ENCODE measurements at places on chromosomes 12 and 14.
A peak's percentile ranks its signal among the peaks of the same experiment; 100 is the strongest.

GRCh38 chr12:14833952-14834351 lies 9.4 kb downstream of the ART4 start:
- DNase-seq: no peak

DNA sequence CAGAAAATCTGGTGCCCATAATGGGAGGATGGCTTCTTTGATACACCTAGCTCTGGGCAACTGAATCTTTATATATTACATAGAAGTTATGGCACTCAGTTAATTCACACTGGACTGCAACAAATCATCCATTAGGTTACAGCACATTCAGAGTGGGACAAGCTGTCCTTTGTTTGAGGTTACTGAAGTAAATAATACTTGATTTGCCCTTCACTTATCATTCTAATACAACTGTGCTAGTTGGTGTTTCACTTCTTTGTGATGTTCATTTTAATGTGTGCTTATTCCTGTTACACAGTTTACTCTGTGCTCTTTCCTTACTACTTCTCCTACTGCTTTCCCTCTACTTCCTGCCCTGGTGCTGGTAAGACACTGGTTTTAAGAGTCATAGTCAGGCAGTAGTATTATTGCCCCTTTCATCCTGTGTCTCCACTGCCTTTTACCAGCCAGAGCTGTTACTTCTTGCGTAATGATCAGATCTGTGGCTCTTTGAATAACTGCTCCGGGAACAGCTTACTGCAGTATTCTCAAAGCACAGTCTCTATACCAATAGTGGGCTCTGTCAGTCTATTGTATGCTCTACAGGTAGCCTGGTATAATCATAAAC lies 36.4 kb upstream of the GXYLT1 start:
- no peak for DNase-seq

GRCh38 chr14:59004012-59004411 lies 184.5 kb upstream of the DAAM1 start:
- DNase-seq: no peak

DNA sequence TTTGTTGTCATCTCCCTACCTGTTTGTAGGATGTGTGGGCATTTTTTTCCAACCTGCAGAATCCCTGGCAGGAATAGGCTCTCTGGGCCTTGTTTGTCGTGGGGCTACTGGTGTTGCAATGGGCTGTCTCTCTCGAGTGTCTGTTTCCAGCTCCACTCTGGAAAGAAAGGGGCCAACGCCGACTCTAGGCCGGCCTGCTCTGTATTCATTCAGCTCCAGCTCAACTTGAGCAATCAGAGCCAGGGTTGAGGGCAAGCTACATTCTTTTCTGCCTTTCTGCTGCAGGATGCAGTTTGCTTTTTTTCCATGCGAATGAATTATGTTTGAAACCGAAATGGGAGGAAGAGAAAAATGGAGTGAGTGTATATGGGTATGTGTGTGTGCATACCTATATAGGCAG lies 2.3 kb downstream of the JDP2 start:
- DNase-seq: no peak

- no peak for DNase-seq
Measured at GRCh38 chr12:69685810-69686209, 13.3 kb downstream of the BEST3 start.

DNA sequence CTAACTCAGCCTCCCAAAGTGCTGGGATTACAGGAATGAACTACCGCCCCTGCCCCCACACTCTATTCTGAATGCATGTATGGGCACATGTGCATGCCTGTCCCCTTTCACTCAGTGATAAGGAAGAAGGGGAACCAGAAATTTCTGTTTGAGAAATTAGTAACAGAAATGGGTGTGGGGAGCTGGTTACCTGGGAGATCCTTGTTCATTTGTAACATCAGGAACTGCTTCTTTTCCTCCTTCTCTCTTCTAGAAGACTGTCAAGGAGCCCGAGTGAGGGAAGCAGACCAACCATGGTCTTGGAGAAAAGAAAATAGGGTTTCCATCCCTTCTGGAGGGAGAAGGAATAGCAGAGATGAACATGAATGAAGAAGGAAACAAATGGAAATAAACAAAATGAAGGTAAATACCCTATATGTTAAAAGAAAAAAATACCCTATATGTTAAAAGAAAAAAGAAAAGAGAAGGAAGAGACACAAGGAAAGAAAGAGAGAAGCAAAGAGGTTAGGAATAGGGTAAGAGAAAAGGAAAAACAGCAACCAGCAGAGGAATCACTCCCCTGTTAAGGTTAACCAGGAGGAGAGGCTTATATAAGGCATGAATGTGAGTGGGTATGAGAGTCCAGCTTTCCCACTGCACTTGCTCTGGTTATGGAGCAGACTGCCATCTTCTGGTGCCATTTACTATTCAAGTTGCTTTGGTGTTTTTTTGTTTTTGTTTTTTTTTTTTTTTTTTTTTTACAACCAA lies 3.3 kb downstream of the PPP1R3E start:
- DNase-seq: peak; percentile 69

GRCh38 chr14:22513066-22513812 lies 75.8 kb downstream of the DAD1 start:
- no peak for DNase-seq

DNA sequence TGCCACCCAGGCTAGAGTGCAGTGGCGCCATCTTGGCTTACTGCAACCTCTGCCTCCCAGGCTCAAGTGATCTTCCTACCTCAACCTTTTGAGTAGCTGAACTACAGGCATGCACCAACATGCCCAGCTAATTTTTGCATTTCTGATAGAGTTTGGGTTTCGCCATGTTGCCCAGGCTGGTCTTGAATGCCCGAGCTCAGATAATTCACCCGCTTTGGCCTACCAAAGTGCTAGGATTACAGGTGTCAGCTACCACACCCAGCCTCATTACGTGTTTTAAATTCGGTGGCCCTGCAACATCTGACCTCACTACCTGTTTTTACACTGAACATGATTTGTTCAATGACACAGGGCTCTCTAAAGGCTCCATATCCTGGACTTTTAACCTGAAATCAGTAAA lies 22.9 kb upstream of the RDH16 start:
- DNase-seq: no peak

GRCh38 chr12:16218234-16218633 lies 59.3 kb downstream of the SLC15A5 start:
- no peak for DNase-seq

DNA sequence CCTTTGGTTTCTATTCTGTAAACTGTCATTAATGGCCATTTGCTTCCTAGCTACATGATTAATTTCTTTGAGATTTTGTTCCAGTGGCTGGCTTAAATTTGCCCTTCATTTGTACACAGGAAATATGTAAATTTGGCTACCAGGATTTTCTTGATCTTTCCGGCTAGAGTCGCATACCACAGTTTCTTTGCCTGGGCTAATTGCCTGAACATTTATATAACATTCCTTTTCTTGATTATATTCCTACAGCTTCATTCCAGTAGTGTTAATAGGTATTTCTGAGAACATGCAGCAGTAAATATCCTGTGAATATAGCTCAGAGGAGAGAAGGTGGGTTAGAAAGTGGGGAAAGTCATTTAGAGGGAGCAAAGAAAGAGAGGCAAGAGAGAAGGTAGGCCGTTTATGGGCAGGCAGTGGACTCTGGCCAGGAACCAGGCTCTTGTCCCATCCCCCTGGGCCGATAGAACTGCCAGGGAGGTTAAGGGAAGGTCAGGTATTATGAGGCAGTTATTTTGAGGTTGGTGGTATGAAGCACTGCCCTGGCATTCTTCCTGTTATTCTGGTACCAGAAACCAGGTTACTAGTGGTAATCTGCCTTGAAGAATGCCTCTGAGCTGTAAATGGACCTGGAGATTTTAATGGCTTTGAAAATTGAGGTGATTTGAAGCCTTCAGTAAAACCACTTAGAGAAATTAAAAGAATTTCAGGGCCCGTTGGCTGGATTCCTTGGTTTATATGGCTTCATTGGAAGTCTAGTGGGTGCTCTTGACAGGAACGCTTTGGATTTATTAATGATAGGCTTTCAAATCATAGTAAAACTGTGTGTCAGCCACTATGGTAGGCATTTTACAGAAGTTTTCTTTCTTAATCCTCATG lies 4.4 kb downstream of the RNF10 start:
- DNase-seq: no peak

DNA sequence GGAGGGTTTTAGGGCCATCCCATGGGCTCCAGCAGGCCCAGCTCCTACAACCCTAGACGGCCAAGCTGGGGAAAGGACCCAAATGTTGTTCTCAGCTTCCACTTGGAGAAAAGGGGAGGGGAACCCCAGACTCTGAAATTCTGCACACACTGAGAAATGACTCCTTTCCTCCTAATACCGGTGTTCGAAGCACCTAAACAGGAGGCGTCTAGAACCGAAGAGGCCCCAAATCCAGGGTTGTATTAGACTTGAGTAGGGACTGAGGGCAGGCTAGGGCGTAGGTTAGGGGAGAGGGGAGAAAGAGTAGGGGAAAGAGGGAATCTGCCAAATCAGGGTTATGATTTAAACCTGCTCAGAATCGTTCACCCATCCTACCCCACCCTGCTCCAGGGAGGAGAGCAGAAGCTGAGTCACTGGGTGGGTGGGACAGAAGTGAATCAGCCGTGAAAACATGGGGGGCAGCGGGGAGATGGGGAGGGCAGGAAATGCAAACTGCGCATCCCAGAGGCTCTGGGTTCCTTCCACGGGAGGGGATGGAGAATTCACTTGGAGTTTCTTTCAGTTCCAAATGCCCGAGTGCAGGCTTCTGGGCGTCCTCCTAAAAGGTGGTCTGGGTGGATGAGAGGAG lies 1.0 kb downstream of the IGFBP6 start:
- no peak for DNase-seq

GRCh38 chr12:96141216-96141912 lies 52.8 kb upstream of the ELK3 start:
- DNase-seq: no peak

DNA sequence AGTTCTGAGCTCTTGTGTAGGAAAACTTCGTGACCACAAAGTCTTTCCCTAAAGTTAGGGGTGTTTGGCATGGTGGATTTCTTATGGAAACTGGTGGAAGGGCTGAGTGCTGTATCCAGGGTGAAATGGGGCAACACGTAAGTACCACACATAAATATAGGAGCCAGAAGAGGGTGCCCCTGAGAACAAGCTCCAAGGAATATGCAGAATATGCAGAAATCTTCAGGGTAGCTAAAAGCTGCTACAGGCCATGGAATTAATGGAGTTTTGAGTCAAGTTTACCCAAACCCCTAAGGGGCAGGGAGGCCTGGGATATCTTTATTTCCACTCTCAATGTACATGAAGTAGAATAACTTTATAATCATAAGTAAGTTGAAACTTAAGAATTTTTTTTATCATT lies 44.0 kb downstream of the ZNF664 start:
- DNase-seq: no peak

GRCh38 chr12:114812858-114813761 lies 129.1 kb upstream of the TBX3 start:
- DNase-seq: no peak

DNA sequence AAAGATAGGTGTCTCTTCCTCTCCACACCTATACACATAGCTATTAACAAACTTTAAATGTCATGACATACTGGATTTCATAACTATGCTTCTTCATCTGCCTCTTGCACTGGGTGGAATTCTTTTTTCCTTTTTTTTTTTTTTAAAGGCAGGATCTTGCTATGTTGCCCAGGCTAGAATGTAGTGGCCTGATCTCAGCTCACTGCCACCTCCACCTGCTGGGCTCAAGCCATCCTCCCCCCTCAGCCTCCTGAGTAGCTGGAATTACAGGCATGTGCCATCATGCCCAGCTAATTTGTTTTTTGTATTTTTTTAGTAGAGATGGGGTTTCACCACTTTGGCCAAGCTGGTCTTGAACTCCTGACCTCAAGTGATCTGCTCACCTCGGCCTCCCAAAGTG lies 4.8 kb downstream of the MRPL51 start:
- DNase-seq: no peak

DNA sequence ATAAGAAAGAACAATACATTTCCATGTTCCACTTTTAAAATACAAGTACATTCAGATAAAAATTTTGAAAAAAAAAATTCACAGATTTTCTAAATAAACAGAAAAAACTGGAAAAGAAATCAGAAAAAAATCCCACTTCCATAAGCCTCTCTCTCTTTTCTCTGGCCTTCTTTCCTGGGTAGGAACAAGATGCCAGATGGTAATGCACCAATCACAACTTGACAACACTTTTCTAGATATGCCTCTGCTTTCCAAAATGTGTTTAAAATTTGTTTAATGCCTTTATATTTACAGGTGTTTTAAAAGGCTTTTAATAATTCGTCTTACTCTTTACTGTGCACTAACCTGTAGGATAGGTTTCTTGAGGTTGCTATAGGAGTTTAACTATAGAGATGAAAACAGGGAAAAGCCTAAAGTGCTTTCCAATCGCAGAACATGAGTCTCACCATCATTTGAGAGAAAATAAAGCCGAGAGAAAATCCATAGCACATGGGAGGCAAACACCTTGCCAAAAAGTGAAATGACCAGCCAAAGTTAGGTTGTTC lies 74.2 kb downstream of the TMTC1 start:
- no peak for DNase-seq

DNA sequence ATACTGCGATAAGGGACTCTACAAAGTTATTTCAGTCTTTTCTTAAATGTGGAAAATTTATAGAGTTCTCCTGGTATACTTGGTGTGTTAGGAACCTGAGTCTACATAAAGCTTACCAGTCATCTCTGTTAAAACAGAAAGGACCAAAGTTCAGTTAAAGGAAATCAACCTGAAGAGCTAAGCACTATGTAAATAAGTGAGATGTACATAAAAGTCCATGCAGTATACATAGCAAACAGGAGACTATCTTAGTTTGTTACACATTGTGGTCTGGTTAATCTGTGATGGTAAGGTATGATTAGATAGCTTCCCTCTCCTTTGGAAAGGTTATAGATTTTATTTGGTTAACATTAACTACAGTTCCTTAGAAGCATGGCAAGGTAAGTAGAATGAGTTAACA lies 75.9 kb downstream of the ATP2B1 start:
- no peak for DNase-seq

- no peak for DNase-seq
Measured at GRCh38 chr12:77559400-77560074, 271.2 kb upstream of the NAV3 start.

DNA sequence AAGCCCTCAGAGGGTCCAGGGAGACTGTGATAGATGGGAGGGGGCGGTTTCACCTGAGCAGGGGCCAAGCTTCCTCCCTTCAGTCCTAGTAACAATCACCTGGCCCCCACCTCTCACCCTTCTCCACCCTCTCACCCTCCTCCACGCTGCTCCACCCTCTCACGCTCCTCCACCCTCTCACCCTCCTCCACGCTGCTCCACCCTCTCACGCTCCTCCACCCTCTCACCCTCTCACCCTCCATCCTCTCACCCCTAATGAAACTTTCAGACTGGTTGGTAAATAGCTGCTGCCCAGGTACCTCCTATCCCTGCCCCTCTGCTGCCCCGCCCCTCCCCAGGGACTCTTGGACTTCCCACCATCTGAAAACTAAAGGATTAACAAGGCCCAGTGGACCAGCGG lies 34.2 kb downstream of the NGB start:
- no peak for DNase-seq
